ENCODE measurements at places on chromosomes 5 and 9.

- no peak for DNase-seq
Measured at GRCh38 chr5:119913425-119913824, 284.1 kb downstream of the FAM170A start.

GRCh38 chr5:148904440-148904839 lies 78.0 kb downstream of the ADRB2 start:
- no peak for DNase-seq

- no peak for DNase-seq
Measured at GRCh38 chr9:624935-625500, 216.5 kb upstream of the DMRT1 start.

- no peak for DNase-seq
Measured at GRCh38 chr9:121296213-121297127, 28.5 kb downstream of the GSN start.

GRCh38 chr9:87229108-87229507 lies 268.6 kb upstream of the DAPK1 start:
- no peak for DNase-seq

DNA sequence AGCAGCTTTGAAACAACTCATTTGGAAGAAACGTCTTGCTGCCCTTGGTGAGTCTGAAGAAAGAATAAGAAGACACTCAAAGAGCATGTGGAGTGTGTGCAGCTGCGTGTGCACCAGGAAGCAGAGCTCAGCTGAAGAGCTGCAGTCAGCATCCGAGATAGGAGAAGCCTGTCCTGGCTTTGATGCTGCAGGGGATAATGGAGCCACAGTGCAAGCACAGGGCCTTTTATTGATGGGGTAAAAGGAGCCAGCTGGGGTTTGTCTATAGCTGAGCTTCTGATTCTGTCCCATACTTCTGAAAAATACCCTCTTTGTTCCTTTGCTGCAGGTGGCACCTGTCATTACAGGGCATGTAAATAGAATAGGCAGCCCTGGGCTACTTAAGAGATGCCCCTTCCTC lies 375.7 kb upstream of the ZNF462 start:
- DNase-seq, result no peak

DNA sequence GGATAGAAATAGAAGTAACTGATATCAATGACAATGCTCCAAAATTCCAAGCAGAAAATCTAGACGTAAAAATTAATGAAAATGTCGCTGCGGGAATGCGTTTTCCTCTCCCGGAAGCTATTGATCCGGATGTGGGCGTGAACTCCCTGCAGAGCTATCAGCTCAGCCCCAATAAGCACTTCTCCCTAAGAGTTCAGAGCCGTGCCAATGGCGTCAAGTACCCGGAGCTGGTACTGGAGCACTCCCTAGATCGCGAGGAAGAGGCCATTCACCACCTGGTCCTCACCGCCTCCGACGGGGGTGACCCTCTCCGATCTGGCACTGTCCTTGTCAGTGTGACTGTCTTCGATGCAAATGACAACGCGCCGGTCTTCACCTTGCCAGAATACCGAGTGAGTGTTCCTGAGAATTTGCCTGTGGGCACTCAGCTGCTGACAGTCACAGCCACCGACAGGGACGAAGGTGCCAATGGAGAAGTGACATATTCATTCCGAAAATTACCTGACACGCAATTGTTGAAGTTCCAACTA lies 818 bp downstream of the PCDHGA10 start:
- peak; percentile 18 for DNase-seq

DNA sequence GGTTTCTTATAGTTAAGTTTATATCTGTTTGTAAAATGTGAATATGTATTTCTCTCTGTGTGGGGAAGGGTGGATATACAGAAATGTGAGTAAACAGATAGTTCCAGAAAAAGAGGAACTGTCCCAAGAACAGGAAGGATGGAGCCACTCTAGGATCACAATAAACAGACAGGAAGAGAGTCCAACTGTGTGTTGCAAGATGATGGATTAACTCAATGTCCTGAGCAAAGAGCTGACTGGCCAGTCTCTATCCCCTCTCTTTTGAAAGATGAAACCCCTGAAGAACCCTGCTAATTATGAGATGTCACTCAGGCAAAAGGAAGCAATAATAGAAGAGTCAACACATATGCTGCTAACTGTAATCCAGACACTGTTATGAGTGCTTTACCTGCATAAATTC lies 202.7 kb downstream of the SEMA6A start:
- DNase-seq, result no peak

DNA sequence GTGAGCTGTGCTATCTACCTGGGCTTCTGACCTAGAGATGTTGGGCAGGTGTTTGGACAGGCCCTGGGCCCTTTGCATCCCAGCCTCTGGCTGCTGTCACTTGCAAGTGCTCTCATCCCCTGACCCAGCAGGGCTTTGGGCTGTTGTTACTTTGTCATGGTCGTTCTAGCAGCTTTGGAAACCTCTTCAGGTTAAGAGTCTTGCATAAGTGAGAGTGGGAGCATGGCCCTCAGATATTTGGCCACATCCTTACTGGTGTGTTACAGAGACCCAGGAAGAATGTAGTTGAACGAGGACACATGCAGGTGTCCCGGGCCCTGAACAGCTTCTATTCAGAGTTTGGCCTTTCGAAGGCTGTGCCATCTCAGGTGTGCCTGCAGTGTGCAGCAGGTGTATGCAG lies 4.5 kb downstream of the TENT4A start:
- DNase-seq, result no peak

DNA sequence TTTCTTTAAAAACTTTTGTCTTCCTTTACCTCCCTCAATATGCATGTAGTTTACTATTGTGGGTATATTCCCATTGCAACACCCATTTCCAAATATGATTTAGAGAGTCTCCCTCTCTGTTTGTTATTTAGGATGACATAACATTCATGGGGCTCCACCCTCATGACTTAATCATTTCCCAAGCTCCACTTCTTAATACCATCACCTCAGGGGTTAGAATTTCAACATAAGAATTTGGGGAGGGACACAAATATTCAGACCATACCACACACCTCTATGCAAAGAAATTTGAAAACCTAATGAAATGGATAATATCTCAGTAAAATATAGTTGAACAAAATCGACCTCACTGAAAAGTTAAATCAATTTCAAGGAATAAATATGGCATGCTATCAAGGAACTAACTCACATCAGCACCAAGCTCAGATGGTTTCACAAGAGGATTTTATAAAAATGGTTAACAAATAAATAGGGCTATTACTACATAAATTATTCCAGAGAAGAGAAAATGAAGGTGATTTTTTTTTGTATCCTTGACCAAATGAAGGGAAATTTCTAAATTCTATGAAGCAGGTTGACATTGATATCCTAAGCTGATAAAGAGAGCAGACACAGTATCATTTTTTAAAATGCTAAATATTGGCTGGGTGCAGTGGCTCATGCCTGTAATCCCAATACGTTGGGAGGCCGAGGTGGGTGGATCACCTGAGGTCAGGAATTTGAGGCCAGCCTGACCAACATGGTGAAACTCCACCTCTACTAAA lies 20.2 kb upstream of the UBTD2 start:
- peak; percentile 28 for DNase-seq

- DNase-seq, result no peak
Measured at GRCh38 chr9:92612292-92612691, 57.6 kb downstream of the IPPK start.

DNA sequence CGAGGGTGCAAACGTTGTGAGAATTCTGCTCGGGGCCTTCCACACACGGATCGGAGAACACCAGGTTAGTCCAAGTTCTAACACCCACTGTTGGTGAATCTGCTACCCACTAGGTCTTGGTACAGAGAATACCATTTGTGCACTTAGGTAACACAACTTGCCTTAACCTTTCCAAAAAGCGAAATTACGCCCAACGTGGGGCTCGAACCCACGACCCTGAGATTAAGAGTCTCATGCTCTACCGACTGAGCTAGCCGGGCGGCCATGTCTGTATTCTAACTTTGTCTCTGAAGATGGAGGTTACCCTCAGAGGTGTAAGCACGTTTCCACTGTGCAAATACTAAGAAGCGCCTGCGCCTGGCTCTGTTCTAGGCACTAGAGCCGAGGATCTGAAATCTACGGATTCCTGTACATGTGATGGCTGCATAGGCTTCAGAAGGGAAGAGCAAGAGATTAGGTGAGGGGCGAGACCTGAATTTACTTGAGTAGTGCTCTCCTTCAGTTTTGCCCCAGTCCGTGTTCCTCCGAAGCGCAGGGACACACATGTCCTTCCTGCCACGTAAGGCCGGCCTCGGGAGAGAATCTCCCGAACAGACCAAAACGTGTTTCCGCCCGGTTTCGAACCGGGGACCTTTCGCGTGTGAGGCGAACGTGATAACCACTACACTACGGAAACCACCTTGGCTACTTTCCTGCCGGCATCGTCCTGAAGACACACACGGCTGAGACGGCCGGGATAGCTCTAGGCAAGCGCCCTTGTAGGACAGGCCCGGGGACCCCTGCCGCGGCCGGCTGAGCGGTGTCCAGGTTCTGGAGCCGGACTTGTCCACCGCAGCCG lies 1.1 kb upstream of the TRIM41 start:
- peak; percentile 98 for DNase-seq

- DNase-seq, result no peak
Measured at GRCh38 chr9:135994501-135995192, 33.5 kb upstream of the UBAC1 start.

- DNase-seq, result no peak
Measured at GRCh38 chr5:62256161-62257019, 49.6 kb upstream of the KIF2A start.

- peak; percentile 84 for DNase-seq
Measured at GRCh38 chr9:18632632-18633403, 158.9 kb downstream of the ADAMTSL1 start.

GRCh38 chr9:81682797-81683196 lies 6.5 kb downstream of the TLE1 start:
- DNase-seq, result no peak

DNA sequence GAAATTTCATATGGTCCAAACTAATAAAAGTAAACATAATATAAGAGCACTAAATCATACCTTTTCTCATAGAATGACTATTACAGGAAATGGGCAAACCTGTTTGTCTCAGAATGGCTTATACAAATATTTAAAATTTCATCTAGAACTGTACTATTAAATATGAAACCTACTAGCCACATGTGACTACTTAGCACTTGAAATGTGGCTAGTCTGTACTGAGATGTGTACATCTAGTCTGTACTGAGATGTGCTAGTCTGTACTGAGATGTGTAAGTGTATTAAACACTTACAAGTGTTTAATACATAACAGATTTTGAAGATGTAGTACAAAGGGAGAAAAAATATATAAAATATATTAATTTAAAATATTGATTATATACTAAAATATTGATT lies 22.4 kb downstream of the ABITRAM start:
- DNase-seq, result no peak

- no peak for DNase-seq
Measured at GRCh38 chr5:111077678-111078077, 6.2 kb downstream of the TSLP start.

DNA sequence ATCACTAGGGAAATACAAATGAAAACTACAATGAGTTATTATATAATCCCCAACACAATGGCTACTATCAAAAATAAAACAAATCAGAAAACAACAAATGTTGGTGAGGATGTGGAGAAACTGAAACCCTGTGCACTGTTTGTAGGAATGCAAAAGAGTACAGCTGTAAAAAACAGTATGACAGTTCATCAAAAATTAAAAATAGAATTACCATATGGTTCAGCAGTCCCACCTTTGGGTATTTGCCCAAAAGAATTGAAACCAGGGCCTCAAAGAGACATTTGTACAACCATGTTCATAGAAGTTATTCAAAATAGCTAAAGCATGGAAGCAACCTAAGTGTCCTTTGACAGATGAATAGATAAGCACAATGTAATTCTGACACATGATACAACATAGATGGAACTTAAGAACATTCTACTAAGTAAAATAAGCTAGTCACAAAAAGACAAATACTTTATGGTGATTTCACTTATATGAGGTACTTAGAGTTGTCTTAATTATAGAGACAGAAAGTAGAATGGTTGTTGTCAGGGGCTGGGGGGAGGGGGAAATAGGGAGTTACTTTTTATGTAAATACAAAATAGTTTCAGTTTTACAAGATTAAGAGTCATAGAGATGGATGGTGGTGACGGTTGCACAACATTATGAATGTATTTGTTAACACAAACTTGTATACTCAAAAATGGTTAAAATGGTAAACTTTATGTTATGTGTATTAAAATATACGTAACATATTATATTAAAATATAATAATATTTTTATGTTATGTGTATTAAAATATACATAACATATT lies 102.8 kb downstream of the KCTD16 start:
- peak; percentile 46 for DNase-seq

- DNase-seq, result peak; percentile 38
Measured at GRCh38 chr5:124156415-124156996, 589.9 kb downstream of the ZNF608 start.

DNA sequence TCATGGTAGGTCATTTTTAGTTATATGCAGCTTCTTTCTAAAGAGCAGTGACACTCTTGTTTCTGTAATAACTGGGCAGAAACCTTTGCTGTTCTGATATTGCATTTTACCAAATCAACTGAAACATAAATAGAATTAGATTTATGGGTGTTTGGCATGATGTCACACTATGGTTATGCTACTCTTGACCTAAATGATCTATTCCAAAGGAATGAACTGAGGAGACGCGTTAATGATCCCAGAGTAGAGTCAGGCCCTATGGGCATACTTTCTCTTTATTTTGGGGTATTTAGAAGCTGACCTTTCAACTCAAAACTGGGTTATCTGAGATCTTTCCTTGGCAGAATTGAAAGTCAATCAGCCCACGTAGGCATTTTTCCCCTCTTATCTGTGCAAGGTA lies 146.8 kb upstream of the ADAMTSL1 start:
- peak; percentile 56 for DNase-seq

DNA sequence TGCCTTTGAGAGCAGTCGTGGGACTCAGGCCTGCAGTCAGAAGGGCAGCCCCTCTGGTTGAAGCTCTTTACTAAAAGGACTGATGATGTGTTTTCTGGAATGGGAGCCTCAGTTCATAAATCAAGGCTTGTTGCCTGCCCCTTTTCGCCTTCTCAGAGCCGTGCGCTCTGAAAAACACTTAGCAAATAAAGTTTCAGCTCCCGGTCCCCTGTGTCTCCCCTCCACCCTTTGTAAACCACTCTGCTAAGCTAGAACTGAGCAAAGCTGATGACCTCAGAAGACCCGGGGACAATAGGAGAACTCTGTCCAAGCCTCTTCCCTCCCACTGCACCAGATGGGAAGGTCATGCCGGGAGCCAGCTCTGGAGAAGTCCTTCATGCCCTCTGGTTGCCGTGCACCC lies 39.3 kb upstream of the ADRA1B start:
- no peak for DNase-seq

- DNase-seq, result no peak
Measured at GRCh38 chr9:80794197-80794596, 895.1 kb downstream of the TLE1 start.

Measured in EL (cell line).